IPS DF 6.9 (cell line): ENCODE measurements at places on chromosomes 4 and X.

GRCh38 chrX:11138498-11139390 lies 27.6 kb downstream of the HCCS start:
- no peak for DNase-seq

GRCh38 chrX:110407910-110408545 lies 49.4 kb downstream of the RTL9 start:
- DNase-seq, result no peak

GRCh38 chr4:86326400-86326799 lies 33.5 kb downstream of the MAPK10 start:
- no peak for DNase-seq

- no peak for DNase-seq
Measured at GRCh38 chr4:39367166-39367565, 1.0 kb upstream of the RFC1 start.

- DNase-seq, result no peak
Measured at GRCh38 chr4:111652236-111652635, 493.0 kb upstream of the FAM241A start.

- no peak for DNase-seq
Measured at GRCh38 chr4:150123087-150123486, 44.8 kb downstream of the DCLK2 start.

DNA sequence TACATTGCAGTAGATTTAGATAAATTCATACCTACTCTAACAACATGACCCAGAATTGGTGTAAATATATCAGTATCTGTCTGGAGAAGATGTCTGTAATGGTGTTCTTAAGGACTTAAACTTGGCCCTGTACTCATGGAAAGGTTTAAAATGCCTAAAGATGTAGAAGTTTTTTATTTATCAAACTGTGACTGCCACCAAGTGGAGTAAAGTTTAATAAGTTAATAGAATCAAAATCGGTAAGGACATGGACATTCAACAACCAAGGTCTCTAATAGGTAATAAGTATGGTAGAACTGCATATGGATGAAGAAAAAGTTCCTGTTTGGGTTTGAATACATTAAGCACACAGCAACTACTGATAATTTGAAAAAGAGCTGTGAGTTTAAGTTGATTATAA lies 474.0 kb upstream of the NDST3 start:
- DNase-seq, result no peak

DNA sequence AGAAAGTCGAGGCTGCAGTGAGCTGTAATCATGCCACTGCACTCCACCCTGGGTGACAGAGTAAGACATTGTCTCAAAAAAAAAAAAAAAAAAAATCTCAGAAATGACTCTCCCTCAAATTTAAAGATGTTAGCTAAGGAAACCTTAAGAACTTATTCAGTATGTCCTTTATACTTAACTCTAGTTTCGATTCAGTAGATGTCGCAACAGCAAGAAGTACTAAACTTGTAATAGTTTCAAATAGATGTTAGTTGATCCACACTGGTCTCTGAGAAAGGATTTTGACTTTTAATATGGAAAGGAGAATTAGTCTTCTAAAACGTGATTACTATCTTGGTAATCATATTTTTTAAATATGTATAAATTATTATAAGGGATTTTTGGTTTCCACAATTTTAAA lies 29.6 kb downstream of the NKX3-2 start:
- DNase-seq, result no peak

DNA sequence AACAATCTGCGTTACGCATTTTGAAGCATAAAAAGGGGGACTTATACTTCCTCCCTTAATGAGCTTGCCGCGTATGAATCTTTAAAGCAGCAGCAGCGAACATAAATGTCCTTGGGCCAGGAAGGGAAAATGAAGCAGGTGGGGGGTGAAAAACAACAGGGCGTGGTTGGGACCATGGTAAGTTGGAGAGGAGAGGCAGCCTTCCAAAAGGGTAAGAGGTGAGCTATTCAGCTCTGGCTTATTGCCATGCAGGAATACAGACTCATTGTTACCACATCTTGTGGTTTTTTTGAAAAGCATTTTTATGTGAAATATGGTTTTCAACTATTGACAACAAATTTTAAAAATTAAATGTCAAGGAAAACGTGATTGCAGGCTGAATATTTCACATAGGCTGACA lies 710.7 kb upstream of the FAM241A start:
- DNase-seq, result no peak

- no peak for DNase-seq
Measured at GRCh38 chrX:148755111-148755510, 254.7 kb downstream of the AFF2 start.

DNA sequence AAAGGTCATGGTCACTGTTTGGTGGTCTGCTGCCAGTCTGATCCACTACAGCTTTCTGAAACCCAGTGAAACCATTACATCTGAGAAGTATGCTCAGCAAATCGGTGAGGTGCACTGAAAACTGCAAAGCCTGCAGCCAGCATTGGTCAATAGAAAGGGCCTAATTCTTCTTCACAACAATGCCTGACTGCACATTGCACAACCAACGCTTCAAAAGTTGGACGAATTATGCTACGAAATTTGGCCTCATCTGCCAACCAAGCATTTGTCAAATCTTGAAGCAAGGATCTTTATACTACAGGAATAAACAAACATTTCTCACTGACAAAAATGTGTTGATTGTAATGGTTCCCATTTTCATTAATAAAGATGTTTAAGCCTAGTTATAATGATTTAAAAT lies 90.4 kb downstream of the EIF4E start:
- no peak for DNase-seq

DNA sequence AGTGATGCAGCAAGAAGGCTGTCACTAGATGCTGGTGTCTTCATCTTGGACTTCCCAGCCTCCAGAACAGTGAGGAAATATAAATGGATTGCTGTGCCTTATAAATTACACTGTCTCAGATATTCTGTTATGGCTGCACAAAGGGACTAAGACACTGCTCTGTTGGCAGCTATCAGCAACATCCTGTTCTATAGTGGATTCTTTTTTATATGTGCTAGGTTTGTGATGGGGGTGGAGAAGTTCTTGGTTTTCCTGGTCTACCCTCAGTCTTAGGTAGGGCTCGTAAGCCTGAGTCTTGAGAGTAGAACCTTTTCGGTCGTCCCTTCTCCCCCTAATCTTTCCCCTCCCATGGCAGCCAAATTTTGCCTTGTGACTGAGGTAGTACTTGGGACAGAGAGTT lies 17.3 kb downstream of the STIM2 start:
- no peak for DNase-seq

- no peak for DNase-seq
Measured at GRCh38 chrX:13579661-13580060, 10.3 kb downstream of the EGFL6 start.

DNA sequence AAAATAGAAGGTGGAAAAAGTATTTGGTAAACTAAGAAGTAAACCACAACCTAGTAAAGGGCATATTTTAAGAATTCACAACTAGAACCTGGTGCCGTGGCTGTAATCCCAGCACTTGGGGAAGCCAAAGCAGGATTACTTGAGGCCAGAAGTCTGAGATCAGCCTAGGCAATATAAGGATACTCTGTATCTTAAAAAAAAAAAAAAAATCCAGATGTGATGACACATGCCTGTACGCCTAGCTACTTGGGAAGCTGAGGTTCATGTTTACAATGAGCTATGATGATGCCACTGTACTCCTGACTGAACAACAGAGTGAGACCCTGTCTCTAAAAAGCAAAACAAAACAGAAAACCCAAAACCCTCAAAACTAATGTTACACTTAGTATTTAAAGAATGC lies 294.9 kb upstream of the ZCCHC13 start:
- no peak for DNase-seq

GRCh38 chr4:46549125-46549524 lies 159.2 kb upstream of the GABRA2 start:
- no peak for DNase-seq

GRCh38 chrX:151515237-151515636 lies 48.2 kb upstream of the PASD1 start:
- no peak for DNase-seq

GRCh38 chrX:13208281-13208935 lies 111.4 kb downstream of the ATXN3L start:
- no peak for DNase-seq

DNA sequence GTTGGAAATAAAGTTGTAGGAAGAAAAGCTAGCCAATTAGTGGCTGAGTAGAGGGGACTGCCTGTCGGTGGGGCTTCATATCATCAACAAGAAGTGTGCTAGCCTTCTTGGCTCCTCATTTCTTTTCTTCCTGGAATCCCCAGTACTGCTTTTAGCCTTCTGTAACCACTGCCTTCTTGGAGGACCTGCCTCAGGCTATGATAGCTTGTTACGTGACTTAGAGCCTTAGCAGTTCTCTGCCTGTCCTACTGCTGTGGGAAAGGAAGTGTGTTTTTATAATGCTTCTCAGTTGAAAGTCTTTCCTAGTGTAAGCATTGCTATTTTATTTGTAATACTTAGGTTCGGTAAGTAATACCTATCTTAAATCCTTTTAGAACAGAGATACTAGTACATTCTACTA lies 61.9 kb downstream of the LARP1B start:
- DNase-seq, result no peak

GRCh38 chr4:10336471-10336870 lies 120.8 kb downstream of the ZNF518B start:
- DNase-seq, result no peak

GRCh38 chr4:87092389-87093141 lies 127.9 kb downstream of the KLHL8 start:
- DNase-seq, result no peak

GRCh38 chrX:105658136-105658535 lies 164.2 kb upstream of the NRK start:
- no peak for DNase-seq

DNA sequence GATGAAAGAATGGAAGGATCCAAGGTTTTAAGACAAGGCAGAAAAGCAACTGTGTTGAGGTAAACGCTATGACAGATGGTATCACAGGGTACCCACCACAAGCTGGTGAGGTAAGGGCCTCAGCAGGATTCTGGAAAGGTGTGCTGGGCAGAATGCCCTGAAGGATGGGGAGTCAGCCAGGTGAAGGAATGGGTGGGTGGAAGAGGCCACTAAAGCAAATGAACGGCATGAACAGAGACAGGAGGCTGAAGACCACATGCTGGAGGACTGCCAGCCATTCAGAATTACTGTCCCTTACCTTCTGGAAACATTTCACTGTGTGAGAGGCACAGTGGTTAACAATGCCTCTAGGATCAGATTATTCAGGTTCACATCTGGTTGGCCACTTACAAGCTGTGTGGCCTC lies 23.6 kb downstream of the GPRIN3 start:
- no peak for DNase-seq
